ENCODE measurements at places on chromosomes 1 and 21.
A peak's percentile ranks its signal among the peaks of the same experiment; 100 is the strongest.

- DNase-seq, result no peak
Observed at GRCh38 chr1:164668491-164669400, 109.8 kb downstream of the PBX1 start.

DNA sequence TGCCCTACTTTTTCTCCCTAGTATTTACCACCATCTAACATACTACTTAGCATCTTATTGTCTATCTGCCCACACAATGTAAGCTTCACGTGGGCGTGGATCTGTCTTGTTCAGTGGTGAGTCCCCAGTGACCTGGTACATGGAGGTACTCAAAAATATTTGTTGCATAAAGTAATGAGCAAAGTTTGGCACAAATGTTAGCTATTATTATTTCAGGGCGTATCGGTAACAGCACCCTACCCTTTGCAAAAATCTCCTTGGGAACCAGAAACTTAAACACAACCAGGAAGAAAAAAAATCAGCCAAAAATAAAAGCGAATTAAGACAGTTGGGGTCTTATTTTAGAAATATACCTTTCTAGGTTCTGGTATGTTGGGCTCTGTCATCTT lies 454 bp upstream of the NENF start:
- no peak for DNase-seq

DNA sequence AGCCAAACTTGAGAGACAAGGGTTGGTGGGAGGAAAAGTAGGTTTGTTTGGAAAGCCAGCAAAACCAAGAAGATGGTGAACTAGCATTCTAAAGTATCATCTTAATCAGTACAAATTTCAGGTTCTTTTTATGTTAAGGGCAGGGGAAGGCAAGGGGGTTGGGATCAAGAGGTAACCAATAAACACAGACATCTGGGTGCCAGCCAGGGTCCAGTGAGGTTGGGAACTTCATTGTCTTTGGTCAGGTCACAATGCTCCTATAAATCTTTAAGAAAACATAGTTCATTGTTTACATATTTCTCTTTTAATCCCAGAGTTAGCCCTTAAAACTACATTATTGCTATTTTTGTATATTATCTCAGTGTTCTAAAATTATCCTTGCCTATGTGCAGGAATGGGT lies 126.2 kb upstream of the NR5A2 start:
- no peak for DNase-seq

- DNase-seq, result peak; percentile 89
Observed at GRCh38 chr1:204128964-204129896, 22.6 kb downstream of the ETNK2 start.

- DNase-seq, result no peak
Observed at GRCh38 chr1:64532646-64533045, 62.7 kb downstream of the CACHD1 start.

DNA sequence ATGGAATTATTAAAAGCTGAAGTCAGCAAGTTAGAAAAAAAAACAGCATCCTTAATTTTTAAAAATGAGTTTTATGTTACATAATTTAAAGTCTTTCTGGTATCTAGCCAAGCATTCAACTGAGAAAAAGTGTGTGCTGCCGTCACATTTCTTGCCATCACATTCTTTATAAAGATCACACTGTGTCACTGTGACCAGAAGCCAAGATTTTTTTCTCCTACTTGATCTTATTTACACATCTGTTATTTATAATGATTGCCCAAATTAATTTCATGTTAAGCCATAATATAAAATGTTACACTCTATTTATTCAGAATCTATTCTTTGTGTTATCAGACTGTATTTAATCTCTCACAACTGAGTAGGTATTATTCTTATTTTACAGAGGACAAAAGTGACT lies 1603.7 kb downstream of the PLA2G4A start:
- no peak for DNase-seq

GRCh38 chr21:38797470-38797869 lies 8.3 kb upstream of the ETS2 start:
- peak; percentile 46 for DNase-seq

GRCh38 chr1:224563666-224564065 lies 52.5 kb upstream of the CNIH3 start:
- DNase-seq, result no peak
